Type B pancreatic cell (in vitro differentiated cells): ENCODE measurements at places on chromosomes 4 and X.

DNA sequence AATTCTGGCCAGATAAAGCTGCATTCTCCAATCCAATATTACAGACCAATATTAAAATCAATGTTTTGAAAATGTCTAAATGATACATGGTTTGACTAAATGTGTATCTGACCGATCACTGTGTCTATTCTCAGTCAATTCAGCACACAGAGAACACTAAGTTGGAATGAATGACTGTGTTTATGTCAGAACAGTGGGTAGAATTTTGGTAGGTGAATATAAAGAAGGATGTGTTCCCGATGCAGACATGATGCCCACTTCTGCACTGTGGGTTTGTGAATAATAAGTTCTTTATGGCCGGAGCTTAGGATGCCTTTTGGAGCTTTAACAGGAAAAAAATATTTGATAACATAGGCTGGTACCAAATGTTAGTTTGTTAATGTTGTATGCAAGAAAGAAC lies 113.2 kb upstream of the GIMD1 start:
- DNase-seq: no peak

DNA sequence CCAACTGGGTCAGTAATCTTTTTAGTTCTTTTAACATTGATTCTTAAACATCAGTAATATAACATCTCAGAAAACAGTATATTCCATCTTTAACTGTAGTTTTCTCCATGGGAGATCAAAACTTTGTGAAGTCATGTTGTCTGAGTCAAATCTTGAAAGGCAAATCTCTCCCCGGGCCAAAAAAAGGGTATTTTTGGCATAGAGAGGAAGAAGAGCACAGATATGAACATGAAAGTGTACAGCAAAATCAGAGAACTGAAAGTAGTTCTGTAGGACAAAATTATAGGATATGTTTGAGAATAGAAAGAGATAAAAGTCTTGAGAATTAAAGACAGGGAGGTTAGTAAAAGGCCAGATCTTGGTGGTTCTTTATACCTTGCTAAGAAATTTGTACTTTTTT lies 176.4 kb upstream of the GYPA start:
- no peak for DNase-seq

GRCh38 chr4:165663411-165663810 lies 209.6 kb upstream of the TLL1 start:
- DNase-seq: no peak

DNA sequence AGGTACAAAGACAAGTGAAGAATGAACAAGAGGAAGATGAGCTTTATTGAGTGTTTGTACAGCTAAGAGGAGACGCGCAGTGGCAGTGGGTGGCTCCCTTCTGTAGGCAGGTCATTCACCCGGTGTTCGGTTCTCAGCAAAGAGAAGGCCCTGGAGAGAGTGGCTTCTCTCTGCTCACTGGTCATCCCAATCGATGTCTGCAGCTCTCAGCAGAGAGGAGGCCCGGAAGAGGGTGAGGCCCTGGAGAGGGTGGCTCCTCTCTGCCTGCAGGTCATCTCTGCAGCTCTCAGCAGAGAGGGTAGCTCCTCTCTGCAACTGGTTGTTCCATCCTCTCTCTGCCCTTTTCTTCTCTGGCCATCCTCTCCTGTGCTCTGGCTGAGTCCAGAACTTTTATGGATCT lies 126.5 kb downstream of the UGT8 start:
- no peak for DNase-seq

GRCh38 chr4:77734928-77735327 lies 84.2 kb downstream of the CNOT6L start:
- no peak for DNase-seq

GRCh38 chr4:128544272-128544671 lies 256.7 kb upstream of the PGRMC2 start:
- no peak for DNase-seq

DNA sequence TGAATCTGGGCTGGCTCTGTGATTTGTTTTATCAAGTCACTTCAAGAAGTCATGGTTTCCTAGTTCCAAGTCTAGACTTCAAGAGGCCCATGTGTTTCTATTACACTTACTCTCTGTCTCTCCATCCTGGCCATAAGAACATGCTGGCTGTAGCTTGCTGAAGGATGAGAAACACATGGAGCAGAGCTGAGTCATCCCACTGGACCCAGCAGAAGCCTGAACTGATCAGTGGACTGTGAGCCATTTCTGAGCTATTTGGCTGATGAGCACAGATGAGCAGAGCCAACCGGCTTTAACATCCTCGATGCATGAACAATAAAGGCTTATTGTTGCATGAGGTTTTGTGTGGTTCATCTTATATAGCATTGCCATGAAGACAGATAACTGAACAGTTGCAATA lies 290.6 kb upstream of the BOD1L1 start:
- DNase-seq: no peak

DNA sequence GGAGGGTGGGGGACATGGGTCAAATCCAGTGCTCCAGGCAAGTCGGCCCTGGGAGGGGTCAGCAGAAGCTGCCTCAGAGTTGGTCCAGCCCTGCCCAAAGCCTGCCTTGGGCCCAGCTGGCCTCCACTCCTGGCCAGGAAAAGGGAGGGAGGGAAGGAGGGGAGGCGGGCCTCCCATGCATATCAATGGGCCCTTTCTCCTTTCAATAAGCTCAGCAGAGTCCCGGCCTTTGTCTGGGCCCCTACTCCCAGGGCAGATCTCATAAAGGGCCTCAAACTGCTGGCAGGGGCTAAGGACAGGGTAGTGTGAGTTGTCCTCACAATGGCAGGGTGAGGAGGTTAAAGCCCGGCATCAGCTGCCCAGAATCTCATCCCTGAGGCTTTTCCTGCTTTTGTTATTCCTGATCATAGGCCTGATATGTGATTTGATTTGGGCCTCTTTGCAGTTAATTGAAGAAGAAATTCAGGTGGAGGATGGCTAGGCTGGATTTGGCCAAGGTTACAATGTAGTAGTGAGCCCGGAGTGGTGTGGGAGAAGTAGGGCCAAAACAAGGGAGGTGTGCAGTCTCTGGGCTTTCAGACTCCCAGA lies 121.1 kb upstream of the ATP6AP2 start:
- DNase-seq: no peak

DNA sequence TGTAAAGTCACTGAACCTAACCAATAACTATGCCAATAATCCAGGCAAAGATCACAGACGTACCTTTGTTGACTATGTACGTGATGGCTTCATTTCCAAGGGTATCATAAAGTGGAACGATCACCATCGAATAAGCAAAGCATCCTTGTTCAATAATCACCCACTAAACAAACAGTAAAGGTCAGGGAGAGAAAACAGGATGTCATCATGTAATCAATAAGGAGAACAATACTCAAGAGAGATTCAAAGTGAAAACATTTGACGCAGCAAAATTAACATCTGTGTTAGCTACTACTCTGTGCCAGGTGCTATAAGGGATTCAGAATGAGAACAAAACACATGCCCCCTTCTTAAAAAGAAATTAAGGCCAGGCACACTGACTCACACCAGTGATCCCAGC lies 42.9 kb upstream of the CENPU start:
- no peak for DNase-seq

- DNase-seq: no peak
These were observed 46.4 kb downstream of the FHL1 start for GRCh38 chrX:136193771-136194170.

- no peak for DNase-seq
These were observed 25.5 kb downstream of the GPAT3 start for GRCh38 chr4:83561381-83561780.

- no peak for DNase-seq
These were observed 5.6 kb upstream of the PCDH7 start for GRCh38 chr4:30714408-30715031.

GRCh38 chrX:64456828-64457227 lies 61.6 kb upstream of the MTMR8 start:
- DNase-seq: no peak

DNA sequence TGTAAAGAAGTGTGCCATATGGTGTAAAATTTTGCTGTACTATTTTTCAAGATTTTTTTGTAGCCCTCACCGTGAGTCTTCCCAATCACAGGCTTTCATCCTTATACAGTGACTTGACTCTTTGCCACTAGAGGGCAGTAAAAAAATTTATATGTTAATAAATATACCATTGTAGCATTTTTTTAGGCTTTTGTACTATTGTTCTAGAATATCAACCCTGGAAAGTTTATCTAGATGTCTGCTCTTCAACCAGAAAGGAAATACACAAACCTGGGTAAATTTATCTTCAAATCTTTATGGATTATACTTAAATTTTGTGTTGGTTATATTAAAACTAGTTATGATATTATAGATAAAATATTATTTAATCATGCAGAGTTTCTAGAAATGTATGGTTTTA lies 235.3 kb downstream of the TENM3 start:
- DNase-seq: no peak
